Ammon's horn (tissue), 1 donor: ENCODE measurements at places on chromosomes 12 and 14.

GRCh38 chr12:66217342-66217917 is 28.4 kb downstream of the IRAK3 start:
- DNase-seq, result no peak

DNA sequence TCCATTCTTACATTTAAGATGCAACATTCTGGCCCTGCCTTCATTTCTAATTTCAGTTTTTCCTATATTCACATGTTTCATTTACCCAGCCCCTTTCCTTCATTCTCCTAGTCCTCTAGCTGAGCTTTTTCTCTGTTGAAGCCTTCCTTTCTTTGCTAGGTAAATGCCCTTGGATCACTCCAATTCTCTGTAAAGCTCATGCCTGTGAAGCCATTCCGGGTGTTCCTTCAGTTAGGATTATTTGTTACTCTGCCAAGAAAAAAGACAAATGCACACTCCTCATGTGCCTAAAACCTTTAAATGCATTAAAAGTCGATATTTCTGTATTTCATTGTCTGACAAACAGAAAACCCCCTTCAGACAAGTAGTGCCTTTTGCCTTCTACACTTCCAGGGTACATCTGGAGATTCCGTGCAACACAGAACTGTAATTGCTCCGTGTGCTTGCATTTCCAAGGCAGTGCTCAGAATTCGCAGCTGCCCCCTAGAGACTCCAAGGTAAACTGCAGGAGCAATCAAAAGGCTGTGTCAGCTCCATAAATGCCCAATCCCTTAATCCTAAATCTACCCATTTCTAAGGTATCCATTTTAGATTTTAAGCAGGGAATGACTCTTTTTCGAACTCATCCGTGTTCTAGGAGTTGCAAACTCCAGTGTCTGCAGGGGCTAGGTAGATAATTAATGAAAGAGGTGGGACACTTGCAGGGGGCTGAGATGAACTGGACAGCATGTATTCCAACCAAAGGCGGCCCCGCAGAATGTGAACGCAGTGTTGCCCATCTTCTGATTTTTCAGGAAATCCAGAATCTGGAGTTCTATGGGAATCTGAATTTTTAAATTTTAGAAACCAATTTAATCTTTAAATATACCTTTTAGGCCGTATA is 320.2 kb downstream of the GRIN2B start:
- DNase-seq, result peak; percentile 74

DNA sequence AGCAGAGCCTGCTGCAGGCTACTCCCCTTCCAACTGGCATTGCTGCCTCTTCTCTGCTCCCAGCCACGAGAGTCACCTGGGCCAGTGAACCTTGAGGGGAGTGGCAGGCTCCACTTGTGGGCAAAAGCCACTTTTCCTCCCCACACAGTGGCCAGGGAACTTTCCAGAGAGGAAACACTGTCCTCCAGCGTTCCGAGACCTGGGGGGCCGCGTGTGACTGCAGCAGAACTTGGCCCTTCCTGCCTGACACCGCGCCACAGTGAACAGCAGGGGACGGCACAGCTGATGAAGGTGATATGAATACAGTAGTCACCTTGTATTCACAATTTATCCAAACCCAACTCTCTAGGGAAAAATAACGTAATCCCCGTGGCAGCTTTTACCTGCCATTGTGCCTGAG is 114.9 kb downstream of the PIWIL1 start:
- no peak for DNase-seq

DNA sequence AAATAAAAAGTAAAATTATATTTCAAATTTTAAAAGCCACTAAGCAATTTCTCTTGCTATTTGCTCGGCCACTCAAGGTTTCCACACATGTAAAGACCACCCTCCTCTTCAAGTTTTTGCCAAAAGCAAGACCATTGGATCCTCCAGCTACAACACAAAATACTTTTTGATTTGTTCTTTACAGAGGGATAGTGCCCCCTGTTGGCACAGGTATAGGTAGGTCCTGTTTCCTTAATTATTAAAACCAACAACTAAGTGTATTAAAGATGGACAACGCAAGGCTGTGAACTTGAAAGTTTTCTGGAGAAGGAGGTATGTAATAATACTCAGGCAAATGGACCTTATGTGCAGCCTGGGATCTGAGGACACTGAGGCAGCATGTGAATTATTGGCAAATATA is 23.8 kb downstream of the ATP6V1D start:
- no peak for DNase-seq

GRCh38 chr14:73942180-73942579 is 7.7 kb downstream of the FAM161B start:
- no peak for DNase-seq

- peak; percentile 72 for DNase-seq
Measured at GRCh38 chr12:119178544-119179334, at the start of gene HSPB8. TSS of gene HSPB8 (plus strand) at chr12:119178931. CDS start at chr12:119179313, 382 bp downstream.

- DNase-seq, result no peak
Measured at GRCh38 chr14:54535646-54536045, 25.9 kb downstream of the CGRRF1 start.

- DNase-seq, result no peak
Measured at GRCh38 chr14:82667501-82667900, 1133.8 kb upstream of the SEL1L start.
